ENCODE measurements at places on chromosomes 7 and 10. TPM values are rescaled to one million over a fixed set of nuclear protein-coding genes. Genes with fewer than 3 reads are reported as not detected.

FBXO24 gene
- 3.1 TPM for total RNA-seq

ELN gene
- 36.3 TPM for total RNA-seq

NPTX2 gene
- 88.5 TPM for total RNA-seq

TMEM176A gene
- not detected for total RNA-seq

PHYHIPL gene
- not detected for total RNA-seq

CRYGN gene
- not detected for total RNA-seq

CPED1 gene
- total RNA-seq: 10.5 TPM

SFTPA1 gene
- not detected for total RNA-seq

PTPRN2 gene
- 4.2 TPM for total RNA-seq

LRRTM3 gene
- not detected for total RNA-seq

SH2B2 gene
- total RNA-seq: 7.3 TPM

TMEM243 gene
- 60.1 TPM for total RNA-seq

CALY gene
- not detected for total RNA-seq

NRG3 gene
- not detected for total RNA-seq

COL26A1 gene
- total RNA-seq: not detected

SPDYE6 gene
- total RNA-seq: not detected

SORCS1 gene
- not detected for total RNA-seq

TSPAN13 gene
- 11.4 TPM for total RNA-seq

SPOCK2 gene
- total RNA-seq: 0.16 TPM

EGFR gene
- 49.9 TPM for total RNA-seq

THSD7A gene
- total RNA-seq: 3.1 TPM

SDK1 gene
- 0.72 TPM for total RNA-seq

SP8 gene
- total RNA-seq: not detected

FUOM gene
- 25.5 TPM for total RNA-seq

HKDC1 gene
- 0.18 TPM for total RNA-seq

NXPH1 gene
- total RNA-seq: not detected

NCF1 gene
- not detected for total RNA-seq

VWDE gene
- total RNA-seq: not detected

PPP1R9A gene
- total RNA-seq: 0.16 TPM

SPDYE1 gene
- total RNA-seq: not detected

BAMBI gene
- 64.5 TPM for total RNA-seq

ASB10 gene
- total RNA-seq: not detected

OAT gene
- total RNA-seq: 188 TPM

NUTM2E gene
- total RNA-seq: not detected

OR2A5 gene
- not detected for total RNA-seq

LRRC4 gene
- under 0.01 TPM for total RNA-seq

CYTH3 gene
- total RNA-seq: 46.7 TPM

Data from cardiac atrium fibroblast (primary cell).